C1 segment of cervical spinal cord (tissue), 14 donors: ENCODE measurements at places on chromosomes 16 and 17.

- no peak for DNase-seq
These were observed 158.5 kb upstream of the SHISA6 start for GRCh38 chr17:11082559-11082958.

DNA sequence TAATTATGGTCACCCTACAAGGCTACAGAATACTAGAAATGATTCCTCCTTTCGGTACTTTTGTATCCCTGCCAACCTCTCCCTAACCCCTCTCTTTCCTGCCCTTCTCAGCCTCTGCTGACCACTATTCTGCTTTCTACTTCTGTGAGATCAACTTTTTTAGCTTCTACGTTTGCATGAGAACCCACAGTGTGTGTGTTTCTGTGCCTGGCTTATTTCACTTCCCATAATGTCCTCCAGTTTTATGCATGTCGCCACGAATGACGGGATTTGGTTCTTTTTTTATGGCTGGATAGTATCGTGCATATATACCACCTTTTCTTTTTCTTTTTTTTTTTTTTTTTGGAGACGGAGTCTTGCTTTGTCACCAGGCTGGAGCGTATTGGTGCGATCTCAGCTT, 92.1 kb downstream of the RAP1GAP2 start:
- no peak for DNase-seq

- no peak for DNase-seq
These were observed 497.5 kb upstream of the SALL1 start for GRCh38 chr16:51648526-51648925.

DNA sequence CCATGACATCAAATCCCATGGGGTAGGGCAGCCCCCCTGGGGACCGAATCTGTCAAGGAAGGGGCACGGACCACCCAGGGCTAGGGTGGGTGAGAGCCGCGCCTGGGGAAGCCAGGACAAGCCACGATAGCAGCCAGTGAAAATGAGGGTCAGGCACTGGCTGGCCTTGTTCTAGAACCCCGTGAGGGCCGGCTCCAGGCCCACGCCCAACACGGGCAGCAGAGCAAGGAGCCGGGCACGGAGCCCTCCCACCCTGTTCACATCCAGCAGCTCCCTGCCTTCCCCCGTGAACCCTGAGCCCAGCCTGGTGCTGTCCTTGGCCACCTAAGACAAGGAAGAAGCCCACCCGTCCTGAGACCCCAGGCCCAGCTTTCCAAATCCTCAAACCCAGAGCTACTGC, 256.7 kb downstream of the PARN start:
- no peak for DNase-seq

GRCh38 chr16:64841071-64841470, 280.8 kb downstream of the CDH11 start:
- no peak for DNase-seq

DNA sequence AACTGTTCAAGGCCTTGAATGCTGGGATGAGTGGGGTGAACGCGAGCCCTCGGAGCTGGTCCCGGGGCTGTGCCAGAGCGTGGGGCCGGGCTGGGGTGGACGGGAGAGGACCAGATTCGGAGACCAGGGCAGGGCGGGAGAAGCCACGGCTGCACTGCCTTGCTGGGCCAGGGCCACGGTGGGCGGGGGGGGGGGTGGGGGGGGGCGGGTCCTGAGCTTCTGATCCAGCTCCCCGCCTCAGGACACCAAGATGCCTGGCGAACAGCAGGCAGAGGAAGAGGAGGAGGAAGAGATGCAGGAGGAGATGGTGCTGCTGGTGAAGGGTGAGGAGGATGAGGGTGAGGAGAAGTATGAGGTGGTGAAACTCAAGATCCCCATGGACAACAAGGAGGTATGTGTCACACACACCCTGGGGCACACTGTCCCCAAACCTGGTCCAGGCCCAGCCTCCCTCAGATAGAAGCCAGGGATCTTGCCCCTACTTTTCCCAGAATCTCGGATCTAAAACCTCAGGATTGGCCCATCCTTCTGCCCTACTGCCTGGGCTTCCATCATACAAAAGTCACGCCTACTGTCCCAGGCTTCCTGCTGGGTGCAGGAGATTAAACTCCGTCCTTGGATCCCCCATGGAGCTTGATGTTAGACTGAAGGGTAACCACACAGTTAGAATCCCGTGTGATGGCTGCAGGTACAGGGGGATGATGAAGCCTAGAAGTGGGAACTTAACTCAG, 563 bp downstream of the ZNF771 start:
- DNase-seq = no peak

DNA sequence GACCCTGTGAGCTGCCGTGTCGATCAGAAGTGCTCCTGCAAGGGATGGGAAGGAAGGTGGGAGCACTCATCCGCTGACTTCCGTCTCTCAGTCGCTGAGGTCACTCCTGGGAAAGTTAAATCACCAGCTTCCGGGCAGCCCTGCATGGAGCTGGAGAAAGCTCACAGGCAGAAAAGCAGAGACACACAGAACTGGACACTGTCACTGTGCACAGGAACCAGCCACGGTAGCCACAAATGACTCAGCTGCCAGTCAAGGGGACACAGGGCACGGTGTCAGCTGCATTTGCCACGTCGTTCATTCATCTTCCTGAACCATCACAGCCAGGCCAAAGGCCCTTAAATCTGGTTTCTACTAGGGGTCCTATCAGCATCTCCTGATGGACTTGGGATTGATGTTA, 226.4 kb upstream of the PSMD7 start:
- no peak for DNase-seq

GRCh38 chr16:6949240-6949639, 383.4 kb upstream of the RBFOX1 start:
- DNase-seq = no peak

GRCh38 chr16:64317601-64318000, 804.3 kb downstream of the CDH11 start:
- DNase-seq = no peak

DNA sequence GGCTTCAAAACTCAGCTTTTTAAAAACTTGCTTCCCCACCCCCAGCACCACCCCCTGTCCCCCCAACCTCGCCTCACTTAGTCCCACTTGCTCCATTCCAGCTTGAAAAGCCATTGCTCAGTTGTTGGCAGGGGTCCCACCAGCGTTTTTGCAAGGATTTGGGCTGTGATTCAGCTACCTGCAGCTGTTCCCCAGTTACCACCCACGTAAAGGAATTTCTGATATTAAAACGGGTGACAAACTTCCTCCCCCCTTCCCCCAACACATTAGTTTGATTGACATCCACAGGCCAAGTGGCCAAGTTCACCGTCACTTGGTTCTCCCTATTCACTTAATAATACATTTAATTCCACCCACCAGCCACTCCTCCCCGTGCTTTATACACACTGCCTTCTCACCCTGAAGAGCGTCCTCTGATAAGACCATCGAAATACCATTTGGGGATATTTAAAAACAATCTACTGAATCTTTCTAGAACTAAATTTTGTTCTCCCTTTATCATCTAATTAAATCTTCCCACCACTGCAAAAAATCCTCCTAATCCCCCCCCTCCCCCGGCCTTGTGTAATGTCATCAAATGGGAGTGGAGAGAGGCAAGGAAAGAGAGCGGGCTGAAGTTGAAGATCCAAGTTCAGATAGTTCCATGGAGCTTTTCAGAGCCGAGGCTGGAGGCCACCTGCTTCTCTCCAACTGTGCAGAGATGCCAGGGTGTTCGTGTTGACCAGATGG, 55.1 kb downstream of the SOX9 start:
- DNase-seq = no peak

DNA sequence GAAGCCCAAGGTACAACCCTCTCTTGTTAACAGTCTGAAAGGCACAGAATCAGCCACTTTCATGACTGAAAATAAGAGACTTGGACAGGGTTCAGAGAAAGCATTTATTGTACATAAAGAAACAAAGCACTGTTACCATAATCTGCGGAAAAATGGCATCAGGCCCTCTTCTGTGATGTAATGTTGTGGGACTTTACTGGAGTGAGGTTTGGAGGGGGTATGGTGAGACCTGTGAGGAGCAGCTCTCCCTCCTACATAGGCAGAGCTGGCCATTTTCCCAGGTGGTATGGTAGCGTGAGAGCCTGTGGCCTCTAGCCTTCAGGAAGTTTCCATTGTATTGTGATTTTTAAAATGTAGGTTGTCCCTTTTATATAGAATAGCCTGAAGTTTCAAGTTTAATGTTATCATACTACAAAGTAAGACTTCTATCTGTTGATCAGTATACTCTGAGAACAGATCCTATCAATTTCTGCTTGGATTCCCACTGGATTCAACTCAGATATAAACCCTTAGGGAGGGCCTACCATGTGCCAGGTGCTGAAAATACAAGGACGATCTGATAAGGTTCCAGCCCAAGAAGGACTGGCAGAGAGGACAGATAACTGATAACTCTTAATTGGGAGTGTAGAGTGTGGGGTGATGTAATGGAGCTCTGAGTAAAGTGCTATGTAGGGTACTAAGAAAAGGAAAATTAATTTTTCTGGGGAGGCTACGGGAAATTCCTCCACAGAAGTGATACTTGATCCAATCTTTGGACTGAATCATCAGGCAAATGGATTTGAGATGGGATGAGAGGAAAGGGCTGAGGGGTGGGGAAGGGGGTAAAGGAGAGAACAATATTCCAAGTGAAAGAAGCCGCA, 4.1 kb upstream of the YPEL2 start:
- DNase-seq = no peak
